ENCODE measurements at places on chromosomes 1 and 21. TPM values are rescaled to one million over a fixed set of nuclear protein-coding genes. Genes with fewer than 3 reads are reported as not detected.

TNN gene
- under 0.01 TPM for total RNA-seq

SLC45A1 gene
- 17.5 TPM for total RNA-seq

ETV3L gene
- not detected for total RNA-seq

LZIC gene
- total RNA-seq: 28.3 TPM

KIF14 gene
- total RNA-seq: not detected

C8B gene
- total RNA-seq: not detected

S100A5 gene
- not detected for total RNA-seq

S100A9 gene
- total RNA-seq: 144 TPM

OLIG2 gene
- total RNA-seq: not detected

SLFNL1 gene
- total RNA-seq: 0.52 TPM

CD101 gene
- 0.42 TPM for total RNA-seq

OPRD1 gene
- total RNA-seq: 0.23 TPM

ILDR2 gene
- total RNA-seq: 13.7 TPM

CFHR3 gene
- total RNA-seq: not detected

DYNLT4 gene
- 0.83 TPM for total RNA-seq

NCAM2 gene
- 4.2 TPM for total RNA-seq

PTAFR gene
- 4.6 TPM for total RNA-seq

NFASC gene
- 61.9 TPM for total RNA-seq

FCRLA gene
- total RNA-seq: not detected

LCE3E gene
- not detected for total RNA-seq

SYTL1 gene
- total RNA-seq: 3.7 TPM

MYBPHL gene
- total RNA-seq: not detected

ENAH gene
- total RNA-seq: 229 TPM

PER3 gene
- 45.8 TPM for total RNA-seq

AMPD1 gene
- not detected for total RNA-seq

JAM2 gene
- 28.0 TPM for total RNA-seq

FOXO6 gene
- 0.33 TPM for total RNA-seq

RXFP4 gene
- total RNA-seq: not detected

MCOLN2 gene
- 0.83 TPM for total RNA-seq

LRRN2 gene
- total RNA-seq: 6.3 TPM

TCEA3 gene
- total RNA-seq: 23.3 TPM

EPHA10 gene
- 0.83 TPM for total RNA-seq

FMO5 gene
- 1.9 TPM for total RNA-seq

CLDN17 gene
- not detected for total RNA-seq

TTC22 gene
- 0.06 TPM for total RNA-seq

DPYD gene
- 36.6 TPM for total RNA-seq

BMP8A gene
- total RNA-seq: 1.8 TPM

MEX3A gene
- total RNA-seq: 1.6 TPM

LRIG2 gene
- total RNA-seq: 13.9 TPM

RGS1 gene
- 12.0 TPM for total RNA-seq

LSS gene
- total RNA-seq: 45.3 TPM

CALML6 gene
- not detected for total RNA-seq

SLC22A15 gene
- total RNA-seq: 2.8 TPM

LRRC3 gene
- 6.6 TPM for total RNA-seq

HSD3B2 gene
- not detected for total RNA-seq

LAMC1 gene
- total RNA-seq: 406 TPM

PCBP3 gene
- total RNA-seq: 8.5 TPM

PROK1 gene
- total RNA-seq: not detected

DYRK3 gene
- 14.7 TPM for total RNA-seq

ZBTB8A gene
- 10.0 TPM for total RNA-seq

LEFTY1 gene
- total RNA-seq: not detected

FAM151A gene
- not detected for total RNA-seq

CR2 gene
- not detected for total RNA-seq

ATAD3C gene
- total RNA-seq: 0.33 TPM

ALDH4A1 gene
- 27.5 TPM for total RNA-seq

Measured in esophagus muscularis mucosa (tissue), 4 donors.